Activated T-helper 1 cell treated with anti-CD3 and anti-CD28 coated beads, Interleukin-12 subunit alpha, Interleukin-12 subunit beta, Interleukin-2, Interleukin-4 antibody, amounts not matched to agents 30 ng/mL and 10 ng/mL and 1 ng/mL, durations not matched to agents 14 hours and 24 hours and 36 hours (primary cell): ENCODE measurements at places on chromosomes 2 and 18.
A peak's percentile ranks its signal among the peaks of the same experiment; 100 is the strongest.

GRCh38 chr18:6022074-6022444 is 126.7 kb upstream of the TMEM200C start:
- DNase-seq = no peak

GRCh38 chr2:78355967-78356366 is 669.5 kb upstream of the REG3G start:
- DNase-seq = no peak

GRCh38 chr18:61308004-61308403 is 25.2 kb upstream of the CDH20 start:
- DNase-seq = no peak

GRCh38 chr2:235694721-235695601 is 201.1 kb downstream of the AGAP1 start:
- DNase-seq = no peak

- no peak for DNase-seq
Measured at GRCh38 chr2:190537765-190538164, 3.2 kb upstream of the NEMP2 start.

- no peak for DNase-seq
Measured at GRCh38 chr2:35741556-35741955, 614.0 kb upstream of the CRIM1 start.

GRCh38 chr18:37341016-37341415 is 224.6 kb downstream of the CELF4 start:
- no peak for DNase-seq

GRCh38 chr2:74915743-74916142 is 42.7 kb upstream of the POLE4 start:
- DNase-seq = peak; percentile 19

DNA sequence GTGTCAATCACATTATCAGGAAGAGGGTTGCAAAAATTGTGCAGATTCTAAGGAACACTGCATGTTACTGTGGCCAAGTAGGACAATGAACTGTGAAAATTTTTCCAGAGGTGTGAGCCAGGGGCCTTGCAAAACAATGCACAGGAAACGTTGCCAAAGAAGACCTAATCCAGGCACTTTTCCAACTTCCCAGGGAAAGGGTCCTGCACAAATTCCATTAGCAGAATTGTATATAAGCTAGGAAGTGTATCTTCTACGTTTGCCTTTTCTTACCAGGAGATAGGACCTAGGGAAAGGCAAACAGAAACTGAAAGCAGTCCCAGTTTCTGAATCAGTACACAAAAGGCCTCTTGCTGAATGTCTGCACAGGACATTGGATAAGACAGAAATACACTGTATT is 1888.3 kb upstream of the CELF4 start:
- DNase-seq = no peak

DNA sequence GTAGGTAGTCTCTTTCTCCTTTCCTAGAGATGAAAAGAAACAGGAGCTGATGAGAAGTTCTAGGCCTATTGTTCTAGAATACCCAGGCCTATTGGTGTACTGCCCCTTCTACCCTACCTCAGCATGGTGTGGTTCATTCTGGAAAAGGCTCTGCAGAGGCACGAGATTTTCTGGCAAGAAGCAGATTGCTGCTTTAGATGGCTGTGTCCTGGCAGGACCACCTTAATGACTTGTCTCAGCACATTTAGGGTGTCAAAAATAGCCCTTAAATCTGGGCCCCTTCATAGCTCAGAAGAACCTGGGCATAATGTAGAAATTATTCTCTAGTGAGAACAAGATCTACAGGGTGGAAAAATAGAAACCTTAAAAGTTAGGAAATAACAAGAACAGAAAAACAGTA is 87.9 kb downstream of the BCL2L11 start:
- no peak for DNase-seq

- no peak for DNase-seq
Measured at GRCh38 chr2:50438259-50438658, 593.7 kb downstream of the NRXN1 start.

GRCh38 chr2:216478151-216478550 is 20.5 kb upstream of the RPL37A start:
- DNase-seq = no peak

DNA sequence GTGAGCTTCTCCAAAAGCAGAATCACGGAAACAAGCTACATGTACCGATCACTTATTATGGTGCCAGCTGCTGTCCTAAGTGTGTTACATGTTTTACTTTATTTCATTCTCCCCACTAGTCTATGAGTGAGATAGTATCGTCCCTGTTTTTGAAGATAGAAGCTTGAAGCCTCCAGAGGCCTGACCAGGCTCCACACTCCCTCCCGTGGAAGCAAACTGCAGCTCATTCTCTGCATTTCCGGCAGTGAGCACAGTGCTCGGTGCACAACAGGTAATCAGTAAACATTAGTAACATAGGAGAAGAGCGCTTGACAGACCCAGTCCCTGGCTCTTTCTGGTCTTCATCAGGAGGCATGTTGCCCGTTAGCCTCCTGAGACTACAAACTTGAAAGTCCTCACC is 72.9 kb downstream of the ZBTB7C start:
- no peak for DNase-seq

GRCh38 chr18:39870591-39870990 is 2084.4 kb upstream of the PIK3C3 start:
- DNase-seq = no peak

DNA sequence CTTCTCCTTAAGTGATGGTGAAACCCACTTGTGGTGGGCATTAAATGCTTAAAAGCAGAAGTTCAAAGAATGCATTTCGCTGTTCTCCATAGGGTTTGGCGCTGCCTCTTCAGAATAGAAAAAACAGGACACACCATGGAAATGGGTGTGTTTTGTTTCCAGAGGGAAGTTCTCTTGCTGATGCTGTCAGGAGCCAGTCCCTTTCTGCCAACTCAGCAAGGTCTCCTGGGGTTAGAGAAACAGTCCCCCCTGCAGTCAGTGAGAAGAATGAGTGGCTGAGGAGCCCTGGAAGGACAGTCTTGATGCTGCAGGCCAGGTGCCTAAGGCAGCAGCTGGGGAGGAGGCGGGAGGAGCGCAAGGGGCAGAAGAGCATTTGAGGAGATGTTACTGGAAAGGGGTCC is 37.8 kb upstream of the ASAP2 start:
- DNase-seq = no peak

DNA sequence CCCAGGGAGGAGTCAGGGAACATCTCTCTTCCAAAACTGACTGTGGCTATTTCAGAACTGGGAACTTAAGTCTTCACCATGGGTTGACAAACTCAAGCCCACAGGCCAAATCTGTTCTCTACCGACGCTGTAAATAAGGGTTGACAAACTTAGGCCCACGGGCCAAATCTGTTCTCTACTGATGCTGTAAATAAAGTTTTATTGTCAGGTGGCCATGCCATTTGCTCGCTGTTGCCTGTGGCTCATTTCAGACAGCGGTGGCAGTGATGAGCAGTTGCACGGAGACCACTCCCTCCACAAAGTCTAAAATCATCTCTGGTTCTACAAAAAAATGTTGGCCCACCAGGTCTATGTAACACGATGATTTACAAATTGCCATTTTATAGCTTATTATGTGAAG is 160.9 kb downstream of the MYT1L start:
- no peak for DNase-seq

DNA sequence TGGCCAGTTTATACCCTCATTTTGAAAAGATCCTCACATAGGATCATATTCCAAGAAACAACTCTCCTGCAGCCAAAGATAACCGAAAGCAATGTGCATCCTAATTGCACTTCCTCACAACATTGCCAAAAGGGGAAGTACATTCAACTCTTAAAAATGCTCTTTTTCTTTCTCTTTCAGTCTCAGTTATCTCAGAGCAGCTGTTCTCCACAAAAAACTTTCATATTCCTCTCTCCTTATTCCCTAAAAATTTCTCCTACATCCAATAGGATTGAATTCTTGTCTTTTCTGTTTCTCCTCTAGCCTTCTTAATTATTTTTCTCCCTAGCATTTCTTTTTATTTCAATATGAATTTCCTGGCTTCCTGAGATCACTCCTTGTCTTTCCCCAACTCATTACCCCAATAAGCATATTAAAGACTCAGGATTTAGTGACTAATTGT is 7.4 kb upstream of the VRK2 start:
- no peak for DNase-seq

DNA sequence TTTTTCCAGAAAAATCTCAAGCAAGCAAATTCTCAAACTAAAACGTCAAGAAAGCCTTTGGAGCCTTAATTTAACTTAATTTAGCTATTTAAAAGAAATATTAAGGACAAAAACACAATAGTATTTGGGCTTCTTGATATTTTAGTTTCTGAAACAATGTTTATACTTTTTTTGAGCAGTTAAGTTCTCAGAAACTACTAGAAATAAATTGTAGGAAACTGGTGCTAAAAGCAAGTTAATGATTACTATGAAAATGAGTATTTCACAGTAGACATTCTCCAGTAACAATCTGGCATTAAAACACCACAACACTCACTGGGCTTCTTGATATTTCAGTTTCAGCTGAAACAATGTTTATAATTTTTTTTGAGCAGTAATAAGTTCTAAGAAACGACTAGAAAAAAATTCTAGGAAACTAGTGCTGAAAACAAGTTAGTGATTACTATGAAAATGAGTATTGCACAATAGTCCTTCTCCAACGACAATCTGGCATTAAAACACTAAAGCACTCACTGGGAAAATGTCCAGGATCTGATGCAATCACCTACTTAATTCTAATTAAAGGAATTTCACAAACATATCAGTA is 45.1 kb downstream of the TRAK2 start:
- DNase-seq = no peak

GRCh38 chr2:43021791-43022509 is 204.5 kb downstream of the ZFP36L2 start:
- no peak for DNase-seq

GRCh38 chr18:22175346-22175745 is 6.0 kb downstream of the GATA6 start:
- no peak for DNase-seq

GRCh38 chr2:218081063-218081462 is 12.0 kb downstream of the RUFY4 start:
- no peak for DNase-seq

DNA sequence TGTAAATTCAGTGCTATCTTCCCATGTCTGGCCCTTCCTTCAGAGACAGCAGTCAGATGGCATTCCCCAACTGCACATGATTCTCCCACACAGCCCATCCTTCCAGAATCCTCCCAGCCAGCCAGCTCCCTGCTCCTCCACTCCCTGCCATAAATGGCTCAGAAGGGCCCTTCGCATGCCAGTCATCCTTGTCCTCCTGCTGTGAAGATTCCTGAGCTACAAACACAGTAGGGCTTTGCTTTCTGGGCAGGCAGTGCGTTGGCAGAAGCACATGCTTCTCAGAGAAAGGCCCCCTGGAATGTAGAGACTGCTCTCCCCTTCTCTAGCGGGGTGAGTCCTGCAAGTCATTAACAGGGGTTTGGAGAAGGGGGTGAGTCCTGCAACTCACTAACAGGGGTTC is 71.9 kb downstream of the TEX51 start:
- no peak for DNase-seq

- DNase-seq = no peak
Measured at GRCh38 chr18:59918997-59919396, 19.2 kb downstream of the PMAIP1 start.

DNA sequence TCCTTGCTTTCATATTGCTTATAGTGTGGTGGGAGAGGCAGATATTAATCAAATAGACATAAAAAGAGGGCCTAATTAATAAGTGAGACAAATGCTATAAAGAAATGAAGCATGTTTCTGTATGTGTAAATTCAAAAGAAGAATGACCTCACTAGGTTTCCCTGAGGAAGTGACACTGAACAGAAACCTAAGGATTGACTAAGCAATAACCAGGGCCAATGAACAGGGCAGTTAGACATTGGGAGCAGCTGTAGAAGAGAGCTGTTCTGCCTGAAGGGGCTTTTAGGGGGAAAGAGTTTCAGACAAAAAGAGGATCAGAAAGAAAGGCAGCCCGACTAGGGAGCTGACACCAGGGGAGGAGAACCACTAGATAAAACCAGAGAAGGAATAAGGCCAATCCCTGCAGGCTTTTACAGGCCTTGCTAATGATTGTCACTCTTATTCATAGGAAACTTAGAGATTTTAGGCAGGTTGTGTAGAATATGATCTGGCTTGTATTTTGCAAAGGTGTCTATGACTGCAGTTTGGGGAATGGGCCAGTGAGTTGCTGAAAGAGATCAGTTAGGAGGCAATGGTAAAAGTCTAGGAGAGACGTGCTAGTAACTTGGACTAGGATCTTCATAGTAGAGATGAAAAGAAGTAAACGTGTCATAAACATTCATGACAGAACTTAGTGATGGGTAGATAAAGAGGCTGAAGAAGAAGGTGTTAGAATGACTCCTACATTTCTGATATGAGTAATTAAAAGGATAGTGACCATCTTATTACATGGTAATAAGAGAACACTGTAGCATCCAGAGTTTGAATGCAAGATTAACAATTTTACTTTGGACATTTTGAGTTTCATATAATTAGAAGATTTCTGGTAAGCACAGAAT is 26.8 kb upstream of the NABP1 start:
- no peak for DNase-seq

- DNase-seq = no peak
Measured at GRCh38 chr2:223877721-223878410, 40.5 kb upstream of the AP1S3 start.

- no peak for DNase-seq
Measured at GRCh38 chr2:73043276-73043675, 28.2 kb downstream of the SFXN5 start.

DNA sequence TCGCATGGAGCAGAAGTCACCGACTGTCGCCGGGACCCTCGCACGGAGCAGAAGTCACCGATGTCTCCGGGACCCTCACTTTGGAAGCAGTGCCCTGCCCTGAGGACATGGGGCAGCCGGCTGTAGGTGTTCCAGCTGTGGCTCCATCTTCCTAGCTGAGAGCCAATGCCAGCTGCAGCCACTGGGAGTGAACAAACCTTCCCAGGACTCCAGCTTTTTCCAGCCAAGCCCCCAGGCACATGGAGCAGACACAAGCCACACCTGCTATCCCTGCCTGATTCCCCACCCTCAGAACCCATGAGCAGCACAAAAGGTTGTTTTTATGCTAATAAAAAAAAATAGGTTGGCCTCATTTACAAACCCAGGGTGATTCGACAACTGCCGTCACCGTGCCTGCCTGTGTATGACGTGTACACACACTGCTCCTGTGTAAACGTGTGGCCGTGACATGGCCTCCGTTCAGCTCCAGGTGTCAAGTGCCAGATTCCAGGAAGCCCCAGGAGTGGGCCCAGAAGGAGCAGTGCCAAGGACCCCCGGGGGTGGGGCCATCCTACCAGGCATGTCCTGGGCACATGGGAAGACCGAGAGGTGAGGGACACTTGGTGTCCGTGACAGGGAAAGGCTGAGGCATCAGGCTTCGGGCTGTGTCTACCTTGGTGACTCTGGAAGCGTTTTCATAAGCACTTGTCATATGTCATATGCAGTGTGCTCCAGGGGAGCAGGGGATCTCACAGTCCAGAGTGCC is 91.5 kb downstream of the EIPR1 start:
- no peak for DNase-seq

DNA sequence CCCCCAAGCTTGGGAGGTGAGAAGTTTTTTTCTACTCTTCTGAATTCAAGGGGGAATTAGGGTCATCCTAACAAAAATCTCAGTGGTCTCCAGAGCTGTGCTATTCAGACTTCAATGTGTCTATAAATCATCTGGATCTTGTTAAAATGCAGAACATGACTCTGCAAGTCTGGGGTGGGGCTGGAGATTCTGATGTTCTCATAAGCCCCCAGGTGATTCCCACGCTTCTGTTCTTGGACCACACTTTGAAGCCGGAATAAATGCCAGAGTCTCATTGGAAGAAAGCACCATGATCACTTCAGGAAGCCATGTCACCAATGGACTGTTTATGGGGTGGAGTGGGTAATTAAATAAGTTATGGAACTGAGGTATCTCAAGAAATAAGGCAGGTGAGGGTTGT is 22.2 kb upstream of the SLC16A14 start:
- no peak for DNase-seq
